ENCODE measurements at places on chromosomes 11 and 22.
A peak's percentile ranks its signal among the peaks of the same experiment; 100 is the strongest.

GRCh38 chr22:46758121-46758520 is 4.3 kb upstream of the TBC1D22A start:
- no peak for DNase-seq

DNA sequence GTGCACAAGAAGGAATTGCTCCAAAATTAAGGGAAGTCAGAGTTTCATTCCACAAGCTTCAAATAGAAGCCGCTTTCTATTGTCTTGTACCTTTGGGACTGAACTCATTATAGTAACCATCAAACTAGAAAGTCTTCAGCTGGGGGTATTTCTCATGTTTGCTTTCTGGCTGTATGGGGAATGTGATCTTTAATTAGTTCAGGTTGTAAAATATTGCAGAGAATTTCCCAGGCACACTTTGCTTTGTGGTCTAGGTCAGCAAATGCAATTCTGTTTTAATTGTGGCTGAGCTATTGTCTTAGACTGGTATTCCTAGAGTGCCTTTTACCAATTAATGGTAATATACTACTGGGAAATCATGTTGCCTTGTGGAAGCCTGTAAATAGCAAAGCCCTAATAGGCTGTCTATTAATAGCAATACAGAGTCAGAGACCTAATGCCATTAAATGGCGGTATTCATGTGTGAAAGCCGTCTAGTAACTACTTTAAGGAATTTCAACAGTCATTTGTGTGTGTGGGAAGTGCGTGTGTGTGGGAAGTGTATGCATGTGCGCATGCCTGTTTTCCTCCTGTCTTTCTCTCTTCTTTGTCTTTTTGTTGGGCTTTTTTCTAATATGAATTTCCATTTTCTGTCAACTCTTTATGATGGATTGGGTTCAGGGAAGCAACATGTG is 276.6 kb downstream of the FAT3 start:
- no peak for DNase-seq

GRCh38 chr11:18611196-18611595 is 11.6 kb downstream of the MISFA start:
- DNase-seq: no peak

GRCh38 chr22:31637891-31638618 is 24.0 kb downstream of the PISD start:
- no peak for DNase-seq

DNA sequence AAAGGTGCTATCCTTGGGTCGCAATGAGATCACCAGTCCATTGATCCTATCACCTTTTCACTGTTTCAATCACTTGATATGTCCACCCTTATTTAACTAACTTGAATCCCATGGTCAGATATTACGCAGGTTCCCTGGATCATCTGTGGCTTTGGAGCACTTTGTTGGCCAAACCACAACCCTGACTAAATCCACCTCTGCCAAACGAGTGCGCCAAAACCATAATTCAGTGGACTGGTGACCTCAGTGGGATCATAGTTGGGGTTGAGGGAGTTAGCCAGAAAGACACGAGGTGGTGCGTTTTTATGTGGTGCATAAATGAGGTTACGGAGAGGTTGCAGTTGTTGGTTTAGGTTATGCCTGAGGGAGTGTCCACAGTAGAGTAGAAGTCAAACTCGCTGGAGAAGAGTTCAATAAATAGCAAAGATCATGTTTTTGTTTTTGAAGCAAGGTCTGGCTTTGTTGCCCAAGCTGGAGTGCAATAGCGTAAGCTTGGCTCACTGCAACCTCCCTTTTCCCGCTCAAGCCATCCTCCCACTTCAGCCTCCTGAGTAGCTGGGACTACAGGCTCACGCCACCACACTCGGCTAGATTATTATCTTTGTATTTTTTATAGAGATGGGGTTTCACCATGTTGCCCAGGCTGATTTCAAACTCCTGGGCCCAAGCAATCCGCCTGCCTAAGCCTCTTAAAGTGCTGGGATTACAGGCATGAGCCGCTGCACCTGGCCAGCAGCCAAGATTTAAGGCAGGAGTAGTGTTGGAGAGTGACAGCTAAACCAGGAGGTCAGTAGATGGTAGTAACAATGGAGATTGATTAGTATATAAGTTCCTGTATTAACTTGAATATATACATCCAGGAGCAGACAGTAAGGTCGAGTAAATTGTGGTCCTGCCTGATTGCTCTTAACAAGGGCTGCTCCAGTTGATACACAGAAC is 4.5 kb downstream of the FOXR1 start:
- no peak for DNase-seq

GRCh38 chr22:37275134-37275533 is 7.2 kb upstream of the CYTH4 start:
- DNase-seq: no peak

GRCh38 chr11:58067685-58068084 is 36.9 kb downstream of the OR6Q1 start:
- no peak for DNase-seq

DNA sequence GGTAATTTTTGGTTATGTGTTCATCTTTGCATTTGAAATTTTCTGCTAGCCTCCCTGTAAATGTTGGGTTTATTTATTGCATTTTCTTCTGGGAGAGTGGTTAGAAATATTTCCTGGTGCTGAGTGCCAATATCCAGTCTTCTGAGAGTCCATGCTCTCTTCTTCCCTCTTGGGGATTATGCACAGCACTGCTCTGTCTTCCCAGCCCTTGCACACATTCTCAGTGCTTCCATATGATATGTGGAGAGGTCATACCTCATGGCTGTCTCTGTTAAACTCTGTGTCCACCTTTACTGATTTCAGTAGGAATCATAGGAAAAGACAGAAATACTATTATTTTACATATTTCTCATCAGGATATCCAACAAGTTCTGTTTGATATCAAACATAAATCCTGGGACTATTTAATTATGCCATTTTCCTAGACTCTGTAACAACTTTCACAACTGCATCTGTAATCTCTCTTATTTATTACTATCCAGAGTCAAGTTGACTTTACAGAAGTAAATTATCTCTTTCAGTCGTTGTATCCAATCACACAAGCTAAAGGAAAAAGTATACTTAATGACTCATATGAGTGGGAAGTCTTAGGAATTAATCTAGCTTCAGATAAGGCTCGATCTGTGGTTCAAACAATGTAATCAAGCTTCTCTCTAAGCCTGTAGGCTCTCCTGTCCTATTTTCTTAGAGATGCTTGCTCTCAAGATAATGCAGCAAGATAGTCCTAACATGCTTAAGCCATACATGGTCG is 2.7 kb upstream of the NXPE1 start:
- DNase-seq: no peak

DNA sequence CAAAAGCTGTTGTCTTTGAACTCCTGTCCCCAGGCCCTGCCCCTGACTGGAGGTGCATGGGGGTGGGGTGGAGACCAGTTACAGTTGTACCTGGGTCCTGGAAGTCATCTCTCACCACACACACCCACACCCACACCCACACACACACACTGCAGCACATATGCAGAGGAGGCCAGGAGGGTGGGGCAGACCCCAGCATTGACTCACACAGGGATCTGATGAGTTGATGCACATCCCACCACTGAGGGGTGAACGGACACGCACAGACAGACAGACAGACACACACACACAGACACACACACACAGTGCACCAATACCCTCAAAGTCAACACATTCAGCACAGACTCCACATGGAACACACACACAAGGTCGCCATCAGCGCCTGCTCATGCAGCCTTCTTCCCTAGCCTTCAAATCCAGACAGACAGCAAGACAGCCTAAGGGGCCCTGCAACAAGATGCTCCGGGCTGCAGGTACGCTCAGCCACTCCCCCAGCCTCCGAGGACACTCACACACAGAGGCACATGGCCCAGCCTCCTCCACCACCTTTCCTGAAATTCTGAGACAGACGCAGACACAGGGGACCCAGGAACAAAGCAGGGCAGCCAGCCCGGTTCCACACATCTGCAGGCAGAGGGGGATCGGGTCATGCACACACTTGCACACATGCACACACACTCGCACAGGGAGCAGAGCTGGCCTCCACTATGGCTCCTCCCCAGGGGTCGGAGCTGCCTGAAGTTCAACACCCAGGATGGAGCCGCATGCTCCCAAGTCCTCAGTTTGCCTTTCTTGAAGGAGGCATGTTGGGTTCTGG is 26.5 kb downstream of the SYT7 start:
- no peak for DNase-seq

DNA sequence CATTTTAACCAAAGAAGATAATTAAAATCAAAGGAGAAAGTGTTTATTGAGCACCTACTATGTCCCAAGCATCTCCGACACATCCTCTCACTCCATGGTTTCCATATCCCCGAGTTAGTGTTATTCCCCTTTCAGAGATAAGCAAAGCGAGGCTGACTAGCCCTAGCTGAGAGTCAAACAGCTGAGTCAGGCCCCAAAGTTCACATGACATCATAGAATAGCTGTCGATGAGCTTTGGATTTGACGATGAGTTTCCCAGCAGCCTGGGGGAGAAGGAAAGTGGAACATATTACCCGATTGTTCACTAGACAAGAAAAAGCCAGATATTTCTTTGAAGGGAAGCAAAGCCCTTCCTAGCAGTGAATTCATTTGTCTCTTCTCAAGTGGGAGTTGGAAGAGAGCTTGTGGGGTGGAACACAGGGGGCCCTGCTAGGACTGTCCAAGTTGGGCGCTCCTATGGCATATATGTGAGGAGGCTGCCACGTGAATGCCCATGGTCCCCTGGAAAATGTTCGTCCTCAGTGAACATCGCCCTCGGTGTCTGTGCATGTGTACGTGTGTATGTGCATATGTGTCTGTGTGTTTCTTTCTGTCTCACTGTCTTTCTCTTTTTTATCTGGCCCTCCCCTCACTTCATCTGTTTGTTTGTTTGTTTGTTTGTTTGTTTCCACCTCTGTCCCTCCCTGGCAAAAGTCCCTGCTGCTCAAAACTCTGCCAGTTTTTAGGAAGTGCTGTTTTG is 493 bp upstream of the CYTH4 start:
- no peak for DNase-seq

DNA sequence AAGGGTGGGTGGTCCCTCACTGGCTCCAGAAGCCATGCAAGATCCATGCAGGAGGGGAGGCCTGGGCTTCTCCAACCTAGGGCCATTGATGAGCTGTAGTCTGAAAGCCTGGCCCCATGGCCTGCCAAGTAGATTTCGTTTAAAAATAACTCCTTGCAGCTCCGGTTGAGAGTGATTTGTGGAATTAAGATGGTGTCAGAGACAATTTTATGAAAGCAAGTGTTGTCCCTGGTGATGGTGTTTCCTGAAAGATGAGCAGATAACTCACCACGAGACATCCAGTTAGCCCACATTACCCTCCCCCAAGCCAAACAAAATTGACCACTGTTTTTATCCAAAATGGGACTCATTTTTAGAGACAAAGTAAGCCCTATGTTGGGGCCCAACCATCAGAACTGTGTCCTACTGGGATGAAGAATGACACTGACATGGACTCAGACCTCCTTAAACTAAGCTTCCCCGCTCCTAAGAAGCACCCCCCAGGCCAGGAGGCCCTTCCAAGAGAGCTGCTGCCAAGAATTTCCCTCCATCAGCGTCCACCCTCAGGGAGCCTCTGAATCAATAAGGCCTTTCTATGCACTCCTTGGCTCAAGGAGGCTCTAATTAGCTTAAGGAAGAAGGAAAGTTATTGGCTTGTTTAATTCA is 174.2 kb upstream of the NCAM1 start:
- DNase-seq: no peak

- DNase-seq: no peak
These were observed 12.2 kb downstream of the LSP1 start for GRCh38 chr11:1864831-1865665.

GRCh38 chr22:37906364-37907008 is 389 bp downstream of the MICALL1 start:
- no peak for DNase-seq

GRCh38 chr11:116030697-116031331 is 526.6 kb upstream of the CADM1 start:
- no peak for DNase-seq

DNA sequence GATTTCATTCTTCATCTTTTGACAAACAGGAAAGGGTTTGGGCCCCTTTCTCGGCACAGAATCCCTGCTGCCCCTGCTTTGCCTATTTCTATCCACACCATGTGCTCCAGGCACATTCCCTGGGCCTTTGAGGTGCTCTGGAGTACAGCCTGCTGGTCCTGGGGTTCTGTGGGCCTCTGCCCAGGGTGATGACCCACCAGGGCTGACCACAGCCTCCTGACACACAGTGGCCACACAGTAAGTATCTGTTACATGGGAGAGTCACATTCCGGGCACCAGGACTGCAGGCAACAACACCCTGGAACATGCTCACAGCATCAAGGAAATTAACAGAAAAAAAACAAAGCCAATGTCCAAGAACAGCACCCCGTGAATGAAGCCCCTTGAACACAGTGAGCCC is 39.1 kb downstream of the SCUBE2 start:
- no peak for DNase-seq

GRCh38 chr11:29534836-29535235 is 482.0 kb downstream of the KCNA4 start:
- DNase-seq: no peak

DNA sequence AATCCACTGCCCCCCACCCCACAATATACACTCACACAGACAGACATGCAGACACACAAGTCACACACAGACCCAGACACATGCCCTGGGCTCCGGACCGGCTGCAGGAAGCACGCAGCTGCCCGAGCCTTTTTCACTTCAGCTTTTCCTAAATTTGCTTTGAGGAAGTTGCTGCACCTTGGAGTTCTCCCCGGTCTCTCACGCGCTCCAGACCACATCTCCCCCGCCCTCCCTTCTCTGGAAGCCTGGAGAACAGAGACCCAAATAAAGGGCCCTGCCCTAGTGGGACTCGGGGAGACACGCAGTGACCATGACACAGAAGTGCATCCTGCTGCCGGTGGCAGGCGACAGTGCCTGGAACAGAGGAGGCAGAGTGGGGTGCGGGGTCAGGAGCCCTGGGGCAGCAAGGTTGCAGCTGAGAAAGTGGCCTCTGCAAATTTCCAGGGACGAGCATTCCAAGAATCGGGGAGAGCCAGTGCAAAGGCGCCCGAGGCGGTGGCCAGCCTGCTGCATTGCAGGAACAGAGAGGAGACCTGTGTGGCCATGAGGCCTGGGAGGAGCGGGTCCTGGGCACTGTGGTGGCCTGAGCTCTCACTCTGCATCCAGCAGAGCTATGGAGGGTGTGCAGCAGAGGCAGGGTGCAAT is 19.1 kb downstream of the RPL3 start:
- no peak for DNase-seq

- no peak for DNase-seq
These were observed 51.1 kb upstream of the SLC25A1 start for GRCh38 chr22:19229600-19229999.

DNA sequence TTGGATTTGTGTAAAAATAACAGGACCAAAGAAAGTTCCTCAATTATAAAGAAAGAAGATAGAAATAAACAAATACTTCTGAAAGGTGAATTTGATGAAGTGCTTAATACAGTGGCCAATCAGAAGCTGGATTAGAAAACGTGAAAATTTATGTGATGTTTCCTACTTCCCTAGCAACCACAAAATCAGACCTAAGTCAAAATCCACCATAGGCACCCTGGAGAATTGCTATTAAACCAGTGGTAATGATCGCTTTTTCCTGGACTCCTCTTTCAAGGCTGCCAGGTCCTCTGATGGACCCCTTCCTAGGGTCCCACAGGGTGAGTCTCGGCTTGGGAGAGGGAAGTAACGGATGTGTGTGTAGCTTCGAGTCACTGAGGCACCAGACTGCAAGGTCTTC is 9.6 kb downstream of the WT1 start:
- DNase-seq: no peak

- no peak for DNase-seq
These were observed 66.4 kb downstream of the LRRC32 start for GRCh38 chr11:76604081-76604625.

GRCh38 chr22:19121631-19122142 is 525 bp downstream of the DGCR2 start:
- peak; percentile 22 for DNase-seq

GRCh38 chr11:27184458-27185312 is 144.1 kb downstream of the BBOX1 start:
- no peak for DNase-seq

GRCh38 chr11:125164091-125164421 is 495 bp upstream of the PKNOX2 start:
- DNase-seq: no peak

Measured in stimulated activated CD4-positive, alpha-beta T cell treated with anti-CD3 and anti-CD28 coated beads, TNF-alpha, amount 100 ng/mL, for 24 hours (primary cell).